ENCODE measurements at places on chromosomes 7 and 10.
A peak's percentile ranks its signal among the peaks of the same experiment; 100 is the strongest.

- DNase-seq: no peak
Measured at GRCh38 chr10:31064348-31064747, 32.7 kb upstream of the ZNF438 start.

GRCh38 chr10:33483124-33483815, 148.8 kb upstream of the NRP1 start:
- DNase-seq: no peak

DNA sequence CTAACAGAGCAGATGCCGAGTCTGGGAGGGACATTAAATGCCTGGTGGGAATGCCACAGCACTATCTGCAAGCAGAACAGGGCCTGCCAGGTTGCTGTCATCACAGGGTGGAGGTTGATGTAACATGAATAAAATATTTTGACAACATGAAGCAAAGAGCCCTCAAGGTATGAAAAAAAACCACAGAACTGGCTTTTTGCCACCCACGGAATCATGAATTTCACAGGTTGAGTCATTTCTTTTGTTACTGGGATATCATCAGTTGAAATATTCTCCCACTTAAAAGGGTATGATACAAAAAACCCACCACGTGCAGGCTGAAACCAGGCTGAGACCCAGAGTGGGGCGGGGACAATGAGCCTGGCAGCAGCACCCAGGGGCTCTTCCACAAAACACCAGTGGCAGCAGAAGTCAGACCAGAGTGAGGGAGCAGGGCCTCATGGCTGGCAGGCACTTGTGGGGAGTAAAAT, 220.1 kb downstream of the TNS3 start:
- DNase-seq: no peak

DNA sequence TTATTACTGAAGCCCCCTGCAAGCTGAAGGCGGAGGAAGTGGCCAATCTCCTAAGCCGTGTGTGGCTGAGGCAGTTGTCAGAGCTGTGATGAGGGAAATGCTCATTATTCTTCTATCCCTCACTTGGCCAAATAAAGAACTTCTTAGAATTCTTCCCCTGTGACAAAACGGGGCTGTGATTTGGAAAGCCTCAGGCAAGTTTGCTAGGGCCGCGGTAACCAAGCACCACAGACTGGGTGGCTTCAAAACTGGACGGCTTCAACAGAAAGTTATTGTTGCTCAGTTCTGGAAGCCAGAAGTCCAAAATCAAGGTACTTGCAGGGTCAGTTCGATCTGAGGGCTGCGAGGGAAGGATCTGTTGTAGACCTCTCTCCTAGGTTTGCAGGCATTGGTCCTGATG, 72.3 kb upstream of the STEAP1B start:
- DNase-seq: no peak

- DNase-seq: no peak
Measured at GRCh38 chr10:31143331-31143935, 111.8 kb upstream of the ZNF438 start.

GRCh38 chr7:108484137-108484536, 27.9 kb upstream of the NRCAM start:
- DNase-seq: no peak

DNA sequence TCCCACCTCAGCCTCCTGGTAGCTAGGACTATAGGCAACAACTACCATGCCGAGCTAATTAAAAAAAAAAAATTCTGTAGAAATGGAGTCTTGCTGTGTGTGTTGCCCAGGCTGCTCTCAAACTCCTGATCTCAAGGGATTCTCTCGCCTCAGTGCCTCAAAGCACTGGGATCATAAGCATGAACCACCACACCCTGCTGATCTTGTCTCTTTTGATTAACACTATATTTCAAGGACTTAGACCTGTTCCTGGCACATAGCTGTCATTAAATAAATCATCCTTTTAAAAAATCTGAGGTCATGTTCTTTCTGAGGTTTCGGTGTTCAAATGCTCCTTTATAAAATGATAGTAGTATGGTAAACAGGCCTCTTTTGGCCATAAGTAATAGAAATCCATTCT, 4.8 kb downstream of the PALS2 start:
- DNase-seq: no peak

- no peak for DNase-seq
Measured at GRCh38 chr10:72888151-72888638, 5.3 kb upstream of the OIT3 start.

DNA sequence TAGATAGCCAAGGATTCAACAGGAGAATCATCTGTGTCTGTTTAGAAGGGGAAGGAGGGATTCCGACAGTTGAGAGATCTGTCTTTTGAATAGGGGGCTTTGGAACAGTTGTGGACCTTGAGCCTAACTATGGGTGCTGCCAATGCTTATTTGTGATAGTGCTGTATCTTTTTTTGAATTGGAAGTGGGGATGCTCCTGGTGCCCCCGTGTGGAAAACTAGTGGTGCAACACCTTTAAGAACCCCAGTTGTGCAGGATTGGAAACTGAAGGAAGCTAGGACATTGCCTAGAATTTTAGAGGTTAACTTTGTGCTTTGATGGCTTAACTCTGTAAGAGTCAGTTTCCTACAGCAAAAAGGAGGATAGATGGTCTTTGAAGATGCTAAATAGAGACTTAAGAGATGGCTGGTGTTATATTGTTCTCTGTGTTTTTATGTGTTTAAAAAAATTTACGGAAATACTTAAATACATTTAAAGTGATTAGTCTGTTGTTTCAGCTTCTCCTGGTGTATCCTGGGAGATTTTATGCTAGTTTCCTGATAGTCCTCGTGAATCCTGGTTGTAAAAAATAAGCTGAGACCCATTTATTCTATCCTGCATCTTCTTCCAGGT, 69.3 kb downstream of the AP3M1 start:
- no peak for DNase-seq

DNA sequence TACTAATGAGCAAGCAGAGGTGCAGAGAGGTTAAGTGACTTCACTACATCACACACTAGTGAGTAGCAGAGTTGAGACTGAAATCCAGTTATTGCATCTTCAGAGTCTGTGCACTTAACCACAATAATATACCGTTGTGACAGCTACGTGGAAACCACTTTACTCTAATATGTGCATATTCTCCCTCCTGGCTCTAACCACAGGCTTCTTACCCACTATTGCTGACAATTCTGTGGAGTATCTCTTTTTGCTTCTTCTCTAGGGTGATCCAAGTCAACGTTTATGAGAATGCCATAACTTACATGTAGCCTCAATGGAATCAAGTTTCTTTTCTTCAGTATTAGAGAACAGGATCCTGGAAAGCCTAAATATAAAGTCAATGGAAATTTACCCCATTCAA, 64.2 kb upstream of the MEOX2 start:
- DNase-seq: no peak

DNA sequence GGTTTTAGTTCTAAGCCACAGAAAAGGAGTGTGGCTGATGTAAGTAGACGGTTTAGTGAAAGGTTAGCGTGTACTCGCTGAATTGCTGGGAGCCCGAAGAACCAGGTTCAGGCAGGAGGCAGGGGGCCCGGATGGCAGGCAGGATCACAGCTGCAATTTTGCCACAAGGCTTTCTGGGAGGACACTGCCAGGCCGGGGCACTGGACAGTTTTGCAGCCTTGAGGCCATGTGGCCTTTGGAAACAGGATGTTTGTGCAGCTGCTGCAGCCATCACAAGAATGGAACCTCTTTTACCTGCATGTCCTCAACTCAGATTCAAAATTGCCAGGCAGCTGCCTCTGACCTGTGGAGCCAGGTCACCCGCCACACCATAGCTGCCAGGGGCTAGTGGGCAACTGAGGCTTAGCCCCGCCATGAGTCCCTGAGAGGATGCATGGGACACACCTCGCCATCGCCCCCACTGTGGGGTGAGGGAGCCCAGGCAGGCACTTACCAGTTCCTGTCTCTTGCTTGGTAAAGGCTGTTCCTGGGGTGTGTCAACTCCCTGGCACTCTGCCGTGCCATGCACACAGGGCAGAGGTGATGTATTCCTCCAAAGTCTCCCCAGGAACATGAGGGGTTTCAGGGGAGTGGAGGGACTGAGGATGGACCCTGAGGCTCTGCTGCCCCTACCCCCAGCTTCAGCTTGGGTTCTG, 188.6 kb downstream of the RPS24 start:
- DNase-seq: no peak

DNA sequence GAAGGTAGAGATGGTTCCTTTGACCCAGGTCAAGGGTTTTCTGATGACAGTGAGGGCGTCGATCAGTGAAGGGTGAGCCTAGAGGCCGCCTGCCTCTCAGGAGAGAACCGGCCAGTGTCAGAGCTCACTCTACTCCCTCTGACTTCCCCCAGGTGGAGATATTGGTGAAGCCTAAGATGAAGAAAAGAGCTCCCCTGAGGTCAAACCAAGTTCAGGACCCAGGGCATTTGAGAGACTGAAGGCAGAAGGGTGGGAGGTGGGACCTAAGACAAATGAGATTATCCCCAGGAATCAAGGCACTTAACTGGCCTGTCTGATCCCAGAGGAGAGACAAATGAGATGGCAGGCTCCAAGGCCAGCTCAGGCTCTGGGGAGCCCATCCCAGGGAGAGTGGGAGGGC, 104.7 kb downstream of the CDH23 start:
- no peak for DNase-seq

DNA sequence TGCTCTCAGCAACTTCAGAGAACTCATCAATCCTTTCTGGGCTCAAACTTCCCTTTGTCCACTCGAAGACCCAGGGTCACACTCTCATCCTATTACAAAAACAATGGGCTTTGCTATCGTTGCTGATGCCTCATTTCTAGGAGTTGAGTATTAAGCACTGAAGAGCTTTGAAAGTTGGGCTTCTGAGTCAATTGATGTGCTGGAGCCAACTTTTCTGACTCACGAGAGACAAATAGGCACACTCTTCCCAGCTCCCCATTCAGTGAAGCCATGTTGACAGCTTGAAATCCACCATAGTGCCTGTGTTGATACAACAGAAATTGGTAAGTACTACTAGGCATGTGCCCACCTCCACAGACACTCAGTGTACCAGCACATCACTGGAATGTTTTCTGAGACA, 97.5 kb upstream of the PRSS58 start:
- DNase-seq: no peak

DNA sequence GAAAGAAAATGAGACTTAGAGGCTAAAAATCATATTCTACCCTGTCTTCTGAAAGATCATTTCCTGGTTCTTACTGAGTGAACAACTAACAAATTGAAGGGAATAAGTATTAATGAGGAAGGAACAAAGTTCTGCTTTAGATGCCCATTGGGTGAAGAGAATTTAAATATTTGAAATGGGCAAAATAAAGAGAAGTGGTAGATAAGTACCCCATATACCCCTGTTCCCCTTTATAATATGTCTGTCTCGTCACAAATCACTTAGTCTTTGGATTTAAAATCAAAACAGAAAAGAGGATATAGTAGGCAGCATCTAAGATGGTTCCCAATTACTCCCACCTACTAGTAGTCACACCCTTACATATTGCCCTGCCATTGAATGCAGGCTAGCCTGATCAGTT, 13.2 kb downstream of the TES start:
- DNase-seq: no peak

DNA sequence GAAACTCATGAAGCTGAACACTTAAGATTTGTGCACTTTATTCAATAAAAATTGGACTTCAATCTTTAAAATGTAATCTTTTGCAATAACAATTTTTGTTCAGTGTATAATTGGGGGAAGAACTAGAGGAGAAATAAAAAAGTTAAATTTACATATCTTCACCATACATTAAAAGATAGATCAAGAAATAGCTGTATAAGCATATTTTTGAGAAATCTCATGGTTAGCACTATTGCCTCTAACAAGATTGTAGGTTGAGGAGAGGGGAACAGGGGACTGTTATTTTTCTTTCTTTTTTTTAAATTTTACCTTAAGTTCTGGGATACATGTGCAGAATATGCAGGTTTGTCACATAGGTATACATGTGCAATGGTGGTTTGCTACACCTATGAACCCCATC, 5.3 kb downstream of the AMPH start:
- no peak for DNase-seq

DNA sequence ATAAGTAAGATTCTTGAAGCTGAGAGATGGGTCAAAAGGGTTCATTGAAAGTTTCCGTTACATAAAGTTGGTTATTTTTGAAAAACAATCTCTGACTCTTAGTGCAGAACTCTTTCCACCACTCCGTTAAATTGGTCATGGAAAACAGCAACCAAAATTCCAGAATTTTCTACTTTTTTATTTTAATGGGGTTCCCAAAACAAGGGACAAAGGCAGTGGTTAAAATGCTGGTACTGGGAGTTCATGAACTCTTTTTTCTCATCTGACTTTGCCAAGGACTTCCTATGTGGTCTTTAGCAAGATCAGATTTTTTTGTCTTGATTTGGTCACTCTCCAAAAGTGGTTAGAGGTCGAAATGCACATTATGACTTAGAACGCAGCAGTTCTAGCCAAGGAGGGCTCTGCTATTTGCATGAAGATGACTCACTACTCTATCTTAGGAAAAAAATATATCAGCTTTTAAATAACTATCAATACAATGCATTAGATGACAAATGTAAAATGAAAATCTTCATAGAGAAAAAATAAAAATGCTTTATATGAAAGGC, 145.7 kb downstream of the REEP3 start:
- no peak for DNase-seq

DNA sequence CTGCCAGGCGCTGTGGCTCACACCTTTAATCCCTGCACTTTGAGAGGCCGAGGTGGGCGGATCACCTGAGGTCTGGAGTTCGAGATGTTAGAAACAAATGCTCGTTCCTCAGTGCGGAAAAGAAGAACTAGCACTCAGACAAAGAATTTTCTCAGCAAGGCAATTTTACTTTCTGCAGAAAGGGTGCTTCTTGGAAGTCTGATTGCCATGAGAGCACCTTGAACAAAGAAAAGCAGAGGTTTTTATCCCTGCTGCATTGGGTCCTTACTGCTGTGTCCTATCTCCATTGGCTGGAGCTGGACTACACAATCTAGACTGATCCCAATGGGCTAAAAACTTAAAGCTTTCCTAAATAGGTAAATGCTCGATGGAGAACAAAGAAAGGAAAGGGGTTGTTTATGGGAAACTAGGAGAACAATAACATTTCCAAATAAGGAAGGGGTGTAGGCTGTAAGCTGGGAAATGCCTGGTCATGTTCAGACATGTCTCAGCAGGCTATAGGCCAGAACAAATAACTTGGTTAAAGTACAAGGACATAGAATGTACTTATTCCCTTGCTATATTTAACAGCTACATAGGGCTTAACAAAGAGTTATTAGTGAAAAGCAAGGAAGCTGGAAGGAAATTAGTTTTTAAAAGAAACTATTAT, 26.1 kb upstream of the ACTR3B start:
- no peak for DNase-seq

DNA sequence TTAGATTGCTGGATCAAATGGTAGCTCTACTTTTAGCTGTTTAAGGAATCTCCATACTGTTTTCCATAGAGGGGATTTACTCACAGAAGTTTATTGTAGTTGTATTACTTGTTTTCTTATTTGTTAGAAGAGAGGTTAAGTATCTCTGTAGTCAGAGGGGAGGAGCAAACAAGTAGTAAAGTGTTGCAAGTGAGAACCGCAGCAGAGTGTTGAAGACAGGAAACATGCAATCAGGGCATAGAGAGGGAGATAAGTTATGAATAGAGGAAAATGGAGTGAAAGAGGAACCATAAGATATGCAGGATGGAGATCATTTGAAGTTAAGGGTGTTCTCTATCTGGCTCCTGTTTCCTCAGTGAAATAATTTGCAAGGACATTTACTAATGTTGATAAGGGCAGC, 331.4 kb upstream of the TMEM229A start:
- no peak for DNase-seq

GRCh38 chr7:153381275-153382040, 621.9 kb downstream of the ACTR3B start:
- DNase-seq: no peak

- peak; percentile 48 for DNase-seq
Measured at GRCh38 chr10:71761105-71761511, 12.2 kb downstream of the VSIR start.
